ENCODE measurements at places on chromosomes 2 and 18.
A peak's percentile ranks its signal among the peaks of the same experiment; 100 is the strongest.

- peak; percentile 86 for DNase-seq
Measured at GRCh38 chr2:105541189-105542050, 142.6 kb upstream of the FHL2 start.

GRCh38 chr18:6605115-6605869 is 124.2 kb upstream of the ARHGAP28 start:
- DNase-seq, result no peak

DNA sequence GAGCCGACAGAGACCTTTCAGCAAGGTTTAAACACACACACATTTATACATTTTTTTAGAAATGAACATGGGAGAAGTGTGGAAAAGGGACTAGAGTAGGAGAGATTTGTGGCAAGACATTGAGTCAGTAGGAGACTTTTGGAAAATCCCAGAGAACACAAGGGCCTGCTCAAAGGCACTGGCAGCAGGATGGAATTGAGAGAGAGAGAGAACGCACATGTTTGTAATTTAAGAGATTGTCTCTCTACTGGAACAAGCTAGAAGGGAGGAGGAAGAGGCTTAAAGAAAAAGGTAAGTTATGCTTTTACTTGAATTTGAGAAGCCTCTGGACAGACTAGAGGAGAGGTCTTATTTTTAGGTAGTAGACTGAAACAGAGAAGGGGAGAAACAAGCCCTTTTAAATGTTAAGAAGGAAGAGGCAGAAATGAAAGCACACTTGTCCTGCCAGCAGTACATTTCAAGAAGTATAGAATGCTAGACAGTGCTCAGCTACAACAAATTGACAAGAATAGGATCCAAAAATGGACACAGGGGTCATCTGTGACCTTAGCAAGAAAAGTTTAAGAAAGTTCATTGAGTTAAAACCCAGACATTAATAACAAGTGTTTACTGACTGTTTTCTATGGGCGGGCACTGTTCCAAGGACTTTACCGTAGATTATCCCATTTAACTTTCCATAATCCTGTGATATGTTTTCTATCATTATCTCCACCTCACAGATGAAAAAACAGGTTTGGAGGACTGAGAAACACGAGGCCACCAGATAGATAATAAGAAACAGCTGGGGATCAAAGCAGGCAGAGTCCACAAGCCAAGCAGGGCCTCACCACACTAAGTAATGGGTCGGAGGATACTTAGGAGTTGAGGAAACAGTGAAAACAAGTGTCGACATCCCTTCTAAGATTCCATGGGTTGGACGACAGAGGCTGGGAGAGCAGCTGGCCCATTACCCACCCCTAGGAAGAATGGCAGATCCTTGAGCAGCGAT is 306.5 kb upstream of the NRP2 start:
- no peak for DNase-seq

- DNase-seq, result peak; percentile 80
Measured at GRCh38 chr18:32661486-32662299, 111.1 kb downstream of the KLHL14 start.

DNA sequence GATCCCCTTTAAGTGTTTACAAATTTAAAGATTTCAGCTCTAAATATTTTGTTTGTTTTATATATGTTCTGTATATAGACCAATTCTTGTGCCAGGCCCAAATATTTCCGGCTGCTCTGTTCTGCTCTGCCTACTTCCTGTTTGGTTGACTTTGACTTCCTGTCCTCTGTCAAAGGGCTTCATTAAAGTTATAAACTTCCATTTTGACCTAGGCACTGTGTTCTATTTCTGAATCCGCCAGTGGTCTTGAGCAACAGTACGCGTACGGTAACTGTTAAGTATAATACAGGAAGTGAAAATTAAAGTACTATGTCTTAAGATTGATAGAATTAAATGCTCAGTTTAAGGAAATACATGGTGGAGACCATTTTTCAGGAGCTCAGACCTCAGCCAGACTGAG is 13.5 kb upstream of the REL start:
- DNase-seq, result no peak

DNA sequence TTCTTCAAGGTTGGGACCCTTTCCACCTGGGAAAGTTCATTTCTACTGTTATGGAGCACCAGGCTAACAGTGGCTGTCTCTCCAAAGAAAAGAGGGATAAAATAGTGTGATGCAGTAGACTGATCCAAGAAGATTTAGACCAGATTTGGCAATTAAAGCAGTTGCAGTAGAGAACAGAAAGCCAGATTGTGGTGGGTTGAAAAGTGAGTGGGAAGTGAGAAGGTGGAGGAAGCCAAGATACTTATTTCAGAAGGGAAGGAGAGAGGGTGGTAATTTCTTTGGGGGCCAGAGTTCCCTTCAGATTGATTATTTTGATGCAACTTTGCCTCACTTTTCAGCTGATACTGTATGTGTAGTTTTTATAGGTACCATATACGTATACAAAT is 8.0 kb downstream of the MYL12B start:
- DNase-seq, result no peak
